ENCODE measurements at places on chromosomes 2 and 18. TPM values are rescaled to one million over a fixed set of nuclear protein-coding genes. Genes with fewer than 3 reads are reported as not detected.
A peak's percentile ranks its signal among the peaks of the same experiment; 100 is the strongest.

DNA sequence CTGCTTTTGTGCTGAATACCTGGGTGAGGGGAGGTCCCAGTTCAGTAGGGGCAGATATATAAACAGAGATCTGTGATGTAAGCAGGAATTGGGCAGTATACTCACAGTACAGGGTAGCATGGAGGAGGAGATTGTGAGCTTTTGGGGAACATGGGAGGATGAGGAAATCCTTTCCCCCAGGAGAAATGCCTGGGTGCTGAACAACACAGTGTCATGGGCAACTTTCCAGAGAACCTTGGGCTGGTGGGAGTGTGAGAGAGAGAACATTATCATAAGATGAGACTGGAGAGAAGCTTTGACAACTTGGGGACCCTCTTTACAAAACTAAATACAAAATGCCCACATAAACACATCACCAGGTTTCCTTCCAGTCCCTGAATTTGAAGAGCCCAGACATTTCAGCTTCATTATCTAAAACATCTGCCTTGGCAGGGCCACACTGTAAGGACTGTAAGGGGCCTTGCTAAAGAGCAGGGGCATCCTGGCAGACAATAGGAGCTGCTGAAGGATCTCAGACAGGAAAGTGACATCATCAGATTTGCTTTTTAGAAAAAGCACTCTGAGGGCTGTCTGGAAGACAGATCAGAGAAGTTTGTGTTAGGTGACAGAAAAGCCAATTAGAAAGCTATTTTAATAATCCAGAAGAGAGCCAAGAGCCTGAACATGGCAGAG is 303.1 kb upstream of the FBXO11 start:
- no peak for DNase-seq

- DNase-seq, result no peak
These were observed 998.8 kb upstream of the PIK3C3 start for GRCh38 chr18:40956213-40956612.

GRCh38 chr2:196233021-196233804 is 61.8 kb upstream of the STK17B start:
- peak; percentile 79 for DNase-seq

DNA sequence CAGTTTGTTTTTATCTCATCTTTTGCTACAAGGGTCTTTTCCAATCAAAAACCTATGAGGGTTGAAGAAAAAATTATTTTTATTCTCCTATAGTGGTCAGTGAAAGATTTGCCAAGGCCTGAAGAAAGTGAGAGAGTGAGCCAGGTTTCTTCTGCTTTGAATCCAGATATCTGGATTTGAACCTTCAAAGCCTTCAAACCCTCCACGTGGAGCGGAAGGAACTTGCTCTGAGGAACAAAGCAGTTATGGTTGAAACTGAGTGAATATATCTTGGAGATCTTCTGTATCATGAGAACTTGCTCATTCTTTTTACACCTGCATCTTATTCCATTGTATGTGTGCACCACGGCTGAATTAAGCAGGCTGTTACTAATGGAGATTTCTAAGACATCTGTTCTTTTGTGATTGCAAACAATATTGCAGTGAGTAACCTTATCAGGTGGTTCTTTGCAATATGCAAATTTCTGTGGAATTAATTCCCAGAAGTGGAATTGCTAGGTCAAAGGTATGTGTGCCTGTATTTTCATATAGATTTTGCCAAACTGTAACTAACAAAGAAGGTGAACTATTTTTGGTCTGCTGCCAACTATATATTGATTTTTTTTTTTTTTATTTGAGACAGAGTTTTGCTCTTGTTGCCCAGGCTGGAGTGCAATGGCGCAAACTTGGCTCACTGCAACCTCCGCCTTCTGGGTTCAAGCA is 147.9 kb downstream of the B3GNT2 start:
- no peak for DNase-seq

DNA sequence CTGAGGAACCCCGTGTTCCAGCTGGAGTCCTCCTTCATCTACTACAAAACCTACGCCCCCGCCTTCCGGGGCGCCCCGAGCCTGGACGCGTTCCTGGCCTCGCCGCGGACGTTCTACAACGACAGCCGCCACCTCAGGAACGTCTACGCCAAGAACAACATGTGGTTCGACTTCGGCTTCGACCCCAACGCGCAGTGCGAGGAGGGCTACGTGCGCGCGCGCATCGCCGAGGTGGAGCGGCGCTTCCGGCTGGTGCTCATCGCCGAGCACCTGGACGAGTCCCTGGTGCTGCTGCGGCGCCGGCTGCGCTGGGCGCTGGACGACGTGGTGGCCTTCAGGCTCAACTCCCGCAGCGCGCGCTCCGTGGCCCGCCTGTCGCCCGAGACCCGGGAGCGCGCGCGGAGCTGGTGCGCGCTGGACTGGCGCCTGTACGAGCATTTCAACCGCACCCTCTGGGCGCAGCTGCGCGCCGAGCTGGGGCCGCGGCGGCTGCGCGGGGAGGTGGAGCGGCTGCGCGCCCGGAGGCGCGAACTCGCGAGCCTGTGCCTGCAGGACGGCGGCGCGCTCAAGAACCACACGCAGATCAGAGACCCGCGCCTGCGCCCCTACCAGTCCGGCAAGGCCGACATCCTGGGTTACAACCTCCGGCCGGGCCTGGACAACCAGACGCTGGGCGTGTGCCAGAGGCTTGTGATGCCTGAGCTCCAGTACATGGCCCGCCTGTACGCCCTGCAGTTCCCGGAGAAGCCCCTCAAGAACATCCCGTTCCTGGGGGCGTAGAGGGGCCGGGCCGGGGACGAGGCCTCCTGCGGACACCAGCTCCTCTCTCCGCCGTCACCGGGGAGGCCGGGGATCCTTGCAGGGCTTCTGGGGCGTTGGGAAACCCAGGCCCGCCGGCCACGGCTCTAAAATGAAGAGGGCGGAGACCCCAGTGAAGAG is 5.3 kb upstream of the NEU4 start:
- no peak for DNase-seq

Gene SCN7A
- total RNA-seq, result 133 TPM

Gene SPATA3
- not detected for total RNA-seq

DNA sequence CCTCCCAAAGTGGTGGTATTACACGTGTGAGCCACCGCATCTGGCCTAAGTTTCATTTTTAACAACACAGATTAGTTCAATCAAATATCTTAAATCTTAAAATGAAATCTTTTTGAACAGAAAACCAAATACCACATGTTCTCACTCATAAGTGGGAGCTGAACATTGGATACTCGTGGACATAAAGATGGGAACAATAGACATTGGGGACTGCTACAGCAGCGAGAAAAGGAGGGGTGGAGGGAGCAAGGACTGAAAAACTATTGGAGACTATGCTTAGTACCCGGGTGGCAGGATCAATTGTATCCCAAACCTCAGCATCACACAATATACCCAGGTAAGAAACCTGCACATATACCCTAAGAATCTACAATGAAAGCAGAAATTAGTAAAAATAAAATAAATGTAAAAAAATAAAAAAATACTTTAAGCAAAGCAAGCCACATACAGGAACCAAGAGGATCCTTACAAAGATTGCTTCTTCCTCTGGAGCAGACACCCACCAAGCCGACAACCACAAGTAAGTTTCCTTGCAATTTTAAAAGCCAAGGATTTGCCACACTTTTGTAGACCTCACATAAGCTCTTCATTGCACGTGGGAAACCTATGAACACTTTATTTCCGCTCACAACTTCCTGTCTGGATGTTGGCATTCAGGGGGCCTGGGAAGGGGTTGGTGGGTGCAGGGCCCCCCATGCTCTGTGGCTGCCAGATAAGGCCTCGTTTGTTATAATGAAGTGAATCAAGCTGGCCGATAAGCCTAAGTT is 147.9 kb downstream of the MYCN start:
- no peak for DNase-seq

GRCh38 chr18:46010676-46011075 is 43.5 kb upstream of the EPG5 start:
- DNase-seq, result no peak

DNA sequence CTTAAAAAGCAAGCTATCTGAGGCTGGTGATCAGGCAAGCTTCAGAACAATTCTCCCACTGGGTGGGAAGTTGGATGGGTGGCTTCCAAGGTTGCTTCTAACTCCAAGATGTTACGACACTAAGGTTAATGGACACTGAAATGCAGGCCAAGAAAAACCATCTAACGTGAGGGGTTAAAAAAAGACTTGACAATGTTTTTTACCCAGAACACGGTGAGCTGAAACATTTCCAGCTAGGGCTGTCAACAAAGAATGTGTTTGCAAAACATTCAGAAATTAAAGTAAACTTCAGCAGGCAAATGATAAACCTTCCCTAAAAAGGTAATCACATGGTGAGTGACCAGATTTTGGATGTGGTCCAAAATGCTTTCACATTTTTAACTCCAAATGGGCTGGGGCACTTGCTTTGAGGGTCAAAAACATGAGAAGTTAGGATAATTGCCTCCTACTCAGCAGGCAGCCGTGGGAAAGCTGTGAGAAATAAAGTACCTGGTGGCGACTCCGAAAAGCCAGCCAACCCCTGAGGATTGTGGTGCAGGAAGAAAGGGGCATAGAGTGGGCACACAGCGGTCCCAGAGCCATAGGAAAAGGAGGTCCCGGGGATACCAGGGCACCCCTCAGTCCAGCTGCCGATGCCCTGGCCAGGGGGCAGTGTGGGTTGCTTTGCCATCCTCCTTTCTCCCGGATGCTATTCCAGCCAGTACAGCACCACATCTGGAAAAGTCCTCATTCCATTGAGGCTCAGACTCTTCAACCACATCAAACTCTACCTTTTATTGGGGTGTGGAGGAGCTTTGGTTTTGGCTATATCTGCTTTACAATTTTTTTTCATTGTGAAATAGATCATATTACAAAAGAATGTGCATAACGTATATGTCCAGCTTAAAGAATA is 90.0 kb upstream of the ATL2 start:
- no peak for DNase-seq

- no peak for DNase-seq
These were observed 29.4 kb downstream of the NLRC4 start for GRCh38 chr2:32235315-32235714.

DNA sequence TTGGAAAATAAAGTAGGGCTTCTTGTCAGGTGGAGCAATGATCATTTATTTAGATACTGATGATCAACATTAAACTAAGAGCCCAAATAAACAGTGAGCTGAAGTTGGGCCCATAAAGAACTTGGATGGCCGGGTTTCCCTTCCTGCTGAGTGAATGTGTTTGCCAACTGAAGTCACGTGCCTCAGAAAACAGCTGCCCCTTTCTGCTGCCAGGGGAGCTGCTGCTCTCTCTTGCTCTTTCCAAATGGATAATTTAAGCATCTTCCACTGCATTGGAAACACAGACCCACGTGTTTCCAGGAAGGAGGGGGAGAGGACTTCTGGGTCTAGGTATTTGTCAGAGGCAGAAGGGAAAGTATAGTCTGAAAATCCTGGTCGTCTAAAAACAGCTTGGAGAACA is 22.9 kb upstream of the NCKAP5 start:
- no peak for DNase-seq

Gene SLC16A14
- total RNA-seq, result 13.7 TPM

DNA sequence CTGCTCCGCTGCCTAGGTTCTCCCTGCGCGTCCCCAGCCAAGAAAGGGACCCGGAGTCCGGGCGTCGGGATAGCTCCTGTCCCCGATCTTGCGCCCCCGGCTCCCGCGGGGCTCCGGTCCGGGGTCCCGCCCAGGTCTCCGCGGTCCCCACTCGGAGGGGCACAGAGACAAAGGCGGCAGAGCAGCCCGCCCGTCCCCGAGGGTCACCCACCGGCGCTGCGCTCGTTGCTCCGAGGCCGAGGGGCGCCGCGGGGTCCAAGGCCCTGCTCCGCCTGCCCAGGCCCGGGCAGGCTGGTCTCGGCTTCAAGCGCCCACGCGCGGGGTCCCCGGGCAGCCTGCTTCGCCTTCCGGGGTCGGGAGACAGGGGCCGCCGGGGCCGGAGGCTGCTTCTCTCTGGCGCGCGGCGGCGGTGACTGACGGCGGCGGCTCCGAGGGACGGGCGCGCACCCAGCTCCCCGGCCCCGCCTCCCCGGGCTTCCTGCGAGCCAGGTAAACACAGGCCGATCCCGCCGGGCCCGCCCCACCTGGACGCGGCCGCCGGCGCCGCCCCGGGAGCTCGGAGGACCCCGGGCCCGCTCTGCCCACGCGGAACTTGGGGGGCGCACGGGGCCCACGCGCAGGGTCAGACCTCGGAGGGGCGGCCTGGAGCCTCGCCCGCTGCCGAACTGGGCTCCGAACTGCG is at the start of gene MBP:
Gene MBP, minus strand, starts transcription at position 415 of the 682 bp plus-strand sequence. CDS start 27,522 bp downstream, outside the sequence.
- no peak for DNase-seq

GRCh38 chr2:192414794-192415193 is 220.1 kb upstream of the TMEFF2 start:
- DNase-seq, result no peak

Gene XDH
- 2.1 TPM for total RNA-seq

Gene RAD51AP2
- total RNA-seq, result 0.26 TPM

DNA sequence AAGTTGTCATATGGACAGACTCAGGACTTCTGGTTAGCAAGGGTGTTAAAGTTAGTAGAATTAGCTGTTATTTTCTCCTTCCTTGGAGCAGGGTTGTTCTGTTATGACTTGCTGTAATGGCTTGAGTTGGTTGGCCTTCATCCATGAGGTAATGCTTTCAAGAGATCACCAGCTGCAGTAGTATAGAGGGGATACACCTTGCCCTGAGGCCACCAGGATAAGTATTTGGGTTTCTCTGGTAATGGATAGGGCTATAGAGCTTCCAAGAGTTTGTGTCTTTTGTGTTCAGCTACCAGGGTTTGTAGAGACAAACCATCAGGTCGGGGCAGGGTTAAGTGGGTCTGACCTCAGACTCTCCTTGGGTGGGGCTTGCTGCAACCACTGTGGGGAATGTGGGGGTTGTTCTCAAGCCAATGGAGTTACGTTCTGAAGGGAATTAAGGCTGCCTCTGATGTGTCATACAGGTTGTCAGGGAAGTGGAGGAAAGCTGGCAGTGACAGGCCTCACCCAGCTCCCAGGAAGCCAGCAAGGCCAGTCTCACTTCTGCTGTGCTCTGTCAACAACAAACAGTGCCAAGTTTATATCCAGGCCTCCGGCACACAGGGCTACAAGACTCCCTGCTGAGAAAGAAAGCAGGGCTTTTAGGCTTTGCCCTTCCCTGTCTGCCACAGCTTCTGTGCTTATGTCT is 356.6 kb downstream of the SPAG16 start:
- DNase-seq, result no peak

DNA sequence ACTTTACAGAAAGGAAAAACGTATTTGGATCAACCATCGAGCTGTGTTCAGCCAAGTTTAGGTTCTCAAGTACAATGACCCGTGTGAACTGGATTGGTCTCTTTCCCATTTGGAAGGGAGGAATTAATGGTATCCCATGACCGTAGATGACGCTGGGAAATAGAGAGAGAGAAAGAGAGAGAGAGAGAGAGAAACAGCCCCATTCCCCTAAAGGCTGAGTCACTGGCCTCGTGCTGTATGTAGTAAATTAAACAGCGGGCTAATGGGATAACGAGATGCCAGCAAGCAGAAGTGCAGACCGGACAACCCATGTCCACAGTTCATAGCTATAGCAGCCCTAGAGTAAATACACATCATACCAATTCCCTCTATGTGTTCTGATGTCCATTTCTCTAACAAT is 99.6 kb downstream of the BCL11A start:
- DNase-seq, result no peak

GRCh38 chr2:42809131-42809818 is 16.9 kb upstream of the HAAO start:
- DNase-seq, result no peak

Gene ATOH8
- 18.3 TPM for total RNA-seq

Gene ASB18
- not detected for total RNA-seq

Gene LIPG
- total RNA-seq, result 5.0 TPM

Measured in urinary bladder (tissue), 4 donors.